Dermis microvascular lymphatic vessel endothelial cell (primary cell): ENCODE measurements at places on chromosomes 16 and 17.

DNA sequence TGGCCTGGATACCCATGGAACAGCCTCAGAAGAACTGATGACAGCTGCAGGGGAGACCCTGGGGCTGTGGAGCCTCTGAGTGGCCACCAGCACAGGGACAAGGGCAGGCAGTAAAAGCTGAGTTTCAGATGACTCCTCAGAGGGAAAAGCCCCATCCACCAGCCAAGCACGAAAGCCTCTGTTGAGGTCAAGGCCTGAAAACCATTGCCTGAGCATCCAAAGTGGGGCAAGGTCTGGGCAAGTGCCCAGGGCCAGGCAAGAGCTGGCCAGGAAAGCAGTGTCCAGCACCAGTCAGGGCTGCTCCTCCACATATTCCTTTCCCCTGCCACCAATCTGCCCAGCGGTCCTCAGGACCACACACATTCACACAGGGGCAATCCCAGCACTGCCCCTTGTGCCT, 16.4 kb downstream of the ATP6V0D1 start:
- DNase-seq = no peak

GRCh38 chr17:8068736-8069586, 18.6 kb downstream of the ALOX12B start:
- DNase-seq = no peak

DNA sequence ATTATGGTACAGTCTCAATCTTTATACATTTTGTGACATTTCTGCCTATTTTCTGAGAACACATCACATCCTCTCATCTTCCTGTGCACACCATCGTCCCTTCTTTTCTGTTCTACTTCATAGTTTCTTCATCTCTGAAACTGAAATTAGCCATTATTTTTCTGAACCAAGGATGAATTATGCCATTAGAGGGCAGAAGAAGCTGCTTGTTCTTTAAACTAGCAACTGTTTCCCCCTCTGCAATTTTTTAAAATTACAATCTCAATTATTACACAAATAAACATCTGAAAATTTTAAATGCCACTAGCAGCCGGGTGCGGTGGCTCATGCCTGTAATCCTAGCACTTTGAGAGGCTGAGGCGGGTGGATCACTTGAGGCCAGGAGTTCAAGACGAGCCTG, 41.3 kb downstream of the RBBP6 start:
- peak; percentile 45 for DNase-seq

DNA sequence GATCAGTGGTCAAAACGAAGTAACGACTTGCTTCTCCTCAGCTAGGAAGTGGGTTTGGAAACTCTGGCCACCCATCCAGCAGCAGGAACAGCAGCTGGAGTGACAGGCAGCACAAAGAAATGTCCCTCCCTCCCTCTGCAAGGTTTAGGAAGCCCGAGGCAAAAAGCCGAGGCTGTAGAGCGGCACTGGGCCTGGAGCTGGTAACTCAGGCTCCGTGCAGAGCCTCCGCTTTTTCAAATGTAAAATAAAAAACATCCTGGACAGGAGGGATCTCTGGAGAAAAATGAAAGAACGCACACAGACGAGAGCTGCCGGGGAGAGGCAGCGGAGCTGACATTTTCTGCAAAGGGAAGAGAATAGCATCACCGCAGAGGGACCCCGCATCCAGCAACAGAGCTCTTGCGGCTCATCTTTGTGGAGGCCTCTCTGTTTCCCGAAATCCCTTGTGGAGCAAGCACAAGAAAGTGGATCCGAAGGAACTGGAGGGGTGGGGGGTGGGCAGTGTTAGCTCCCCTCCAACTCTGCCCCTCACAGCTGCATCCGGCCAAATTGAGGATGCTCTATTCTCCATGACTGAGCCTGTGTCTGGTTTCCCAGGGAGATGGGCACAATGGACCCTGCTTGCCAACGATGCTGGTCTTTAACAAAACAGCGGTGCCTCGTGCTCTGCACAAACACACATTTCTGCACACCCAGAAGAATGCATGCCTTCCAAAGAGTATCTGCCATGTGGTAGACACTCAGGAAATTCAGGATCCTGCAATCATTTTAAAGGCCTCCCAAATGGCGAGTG, 335.5 kb upstream of the ZFHX3 start:
- DNase-seq = no peak

- DNase-seq = no peak
Observed at GRCh38 chr17:40538019-40538935, 27.0 kb downstream of the CCR7 start.

GRCh38 chr16:82630688-82631087, 3.9 kb downstream of the CDH13 start:
- DNase-seq = peak; percentile 64

GRCh38 chr16:66925322-66925840, at the start of gene RRAD:
Gene RRAD, minus strand, starts transcription at chr16:66925535. Its CDS starts 356 bp downstream, at chr16:66925179.
- DNase-seq = peak; percentile 56

- peak; percentile 18 for DNase-seq
Observed at GRCh38 chr17:57187391-57187790, 68.9 kb upstream of the MSI2 start.

DNA sequence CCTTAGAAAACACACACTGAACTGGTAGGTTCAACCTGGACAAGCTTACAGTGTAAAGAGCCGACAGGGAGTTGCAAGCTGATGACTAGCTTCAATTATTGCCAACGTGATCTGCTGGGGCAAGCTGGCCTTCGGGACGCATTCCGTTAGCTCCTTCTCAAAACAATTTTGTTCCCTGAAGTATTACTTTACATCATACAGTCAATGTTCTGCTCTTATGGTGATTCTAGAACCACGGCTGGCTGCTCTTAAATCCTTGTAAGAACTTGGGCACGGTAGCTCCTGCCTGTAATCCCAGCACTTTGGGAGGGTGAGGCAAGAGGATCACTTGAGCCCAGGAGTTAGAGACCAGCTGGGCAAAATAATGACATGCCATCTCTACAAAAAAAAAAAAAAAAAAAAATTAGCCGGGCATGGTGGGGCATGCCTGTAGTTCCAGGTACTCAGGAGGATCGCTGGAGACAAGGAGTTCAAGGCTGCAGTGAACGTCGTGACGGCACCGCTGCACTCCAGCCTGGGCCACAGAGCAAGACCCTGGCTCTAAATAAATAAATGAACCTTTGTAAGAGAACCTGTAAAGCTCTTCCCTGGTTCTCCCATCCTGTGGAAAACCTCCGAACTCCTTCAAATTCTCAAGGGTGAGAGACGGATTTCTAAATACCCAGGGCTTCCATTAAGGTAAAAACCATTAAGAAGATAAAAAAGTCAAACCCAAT, 2.0 kb downstream of the CDIP1 start:
- DNase-seq = no peak

- no peak for DNase-seq
Observed at GRCh38 chr17:83183145-83183948, 103.9 kb downstream of the METRNL start.

DNA sequence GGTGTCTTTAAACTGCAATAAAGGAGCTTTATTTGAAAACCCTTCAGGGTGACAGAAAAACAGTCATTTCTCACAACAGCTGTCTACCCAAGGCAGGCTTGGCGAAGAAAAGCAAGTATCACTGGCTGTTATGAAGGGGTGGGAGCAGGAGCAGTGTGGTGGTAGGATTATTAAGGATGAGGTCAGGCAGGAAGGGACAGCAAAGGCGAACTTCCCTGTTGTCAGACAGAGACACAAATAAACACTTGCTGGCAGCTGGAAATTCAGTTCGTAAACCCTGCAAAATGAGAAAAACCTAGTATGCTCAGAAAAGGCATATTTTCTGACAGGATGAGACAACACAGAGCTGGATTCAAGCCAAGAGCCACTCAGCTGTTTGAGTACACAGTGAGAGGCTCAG, 416.3 kb upstream of the CDH5 start:
- DNase-seq = no peak

DNA sequence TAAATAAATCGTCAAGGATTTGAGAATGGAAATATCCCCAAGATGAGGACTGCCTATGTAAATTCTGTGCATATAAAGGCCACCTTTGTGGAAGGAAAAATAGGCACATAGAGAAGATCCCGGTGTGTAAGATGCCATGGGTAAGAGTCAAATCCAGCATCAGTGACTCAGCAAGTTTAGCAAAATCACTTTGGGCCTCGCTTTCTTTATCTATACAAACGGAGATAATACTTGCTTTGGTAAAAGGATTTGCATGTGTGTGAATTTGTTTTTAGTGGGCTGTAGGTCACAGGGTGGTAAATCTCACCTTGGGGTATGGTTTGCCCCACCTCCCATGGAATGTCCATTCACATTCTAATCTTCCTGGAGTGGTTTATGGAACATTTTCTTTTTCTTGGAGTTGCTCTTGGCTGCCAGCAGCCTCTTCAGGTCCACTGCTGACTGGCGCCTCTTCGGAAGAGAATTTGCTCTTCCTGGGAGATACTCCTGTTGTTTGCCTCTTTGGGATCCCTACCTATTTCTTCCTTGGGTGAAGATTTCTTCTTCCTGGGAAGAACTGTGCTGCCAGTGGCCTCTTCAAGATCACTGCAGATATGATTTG, 587.6 kb downstream of the CDH11 start:
- no peak for DNase-seq

- no peak for DNase-seq
Observed at GRCh38 chr17:16948587-16949376, 23.1 kb downstream of the TNFRSF13B start.

DNA sequence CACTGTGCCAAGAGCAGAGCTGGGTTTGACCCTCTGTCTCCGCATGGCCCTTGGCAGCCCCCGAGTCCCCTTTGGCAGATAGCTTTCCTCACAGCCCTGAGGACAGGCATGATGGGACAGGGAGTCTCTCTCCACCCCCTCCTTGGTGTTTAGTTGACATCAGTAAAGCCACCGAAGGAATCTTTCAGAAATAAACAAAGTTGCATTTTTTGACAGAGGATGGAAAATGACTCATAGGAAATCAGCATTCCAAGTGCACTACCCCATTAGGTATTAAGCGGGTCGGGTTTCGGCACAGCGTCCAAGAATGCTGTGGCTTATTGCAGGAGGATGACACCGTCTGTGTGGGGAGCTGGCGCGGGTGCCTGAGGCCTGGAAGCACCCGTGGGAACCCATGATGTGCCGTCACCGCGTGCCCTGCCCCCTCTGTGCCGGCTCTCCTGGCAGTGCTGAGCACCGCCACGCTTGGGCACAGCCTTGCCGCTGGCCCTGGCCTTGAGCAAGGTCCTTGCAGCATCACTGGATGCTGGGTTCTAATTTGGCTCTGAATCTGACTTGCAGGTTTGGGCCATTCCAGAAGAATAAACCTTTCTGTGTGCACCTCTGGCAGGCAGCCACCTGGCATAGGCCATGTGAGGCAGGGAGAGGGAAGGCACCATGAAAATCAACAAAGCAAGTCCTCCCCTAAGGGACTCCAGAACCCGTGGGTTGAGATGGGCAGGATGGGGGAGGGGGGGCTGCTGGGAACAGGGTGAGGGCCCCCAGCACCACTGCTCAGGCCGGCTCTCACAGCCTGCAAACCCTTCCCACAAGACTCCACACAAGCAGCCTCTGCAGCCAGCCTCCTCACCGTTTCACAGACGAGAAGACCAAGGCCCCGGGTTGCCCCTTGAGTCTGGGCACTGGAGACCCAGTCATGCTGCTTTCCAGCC, 50.5 kb upstream of the ZNF469 start:
- DNase-seq = peak; percentile 95

DNA sequence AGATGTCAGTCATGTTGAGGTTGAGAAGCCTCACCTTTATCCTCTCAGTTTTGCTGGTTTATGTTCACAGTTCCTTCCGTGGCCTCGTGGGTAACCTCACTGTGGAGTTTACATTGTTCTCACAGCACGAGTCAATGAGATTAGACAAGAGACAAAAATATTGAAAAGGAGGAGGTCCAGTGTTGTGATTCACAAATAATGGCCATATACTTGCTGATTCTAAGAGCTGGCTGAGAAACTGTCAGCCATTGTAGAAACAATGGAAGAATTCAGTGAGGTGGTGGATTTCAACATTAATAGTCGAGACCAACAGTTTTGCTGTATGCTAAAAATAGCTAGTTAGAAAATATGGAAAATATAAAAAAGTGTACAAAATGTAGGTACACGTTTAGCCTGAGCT, 176.4 kb upstream of the WSCD1 start:
- no peak for DNase-seq

DNA sequence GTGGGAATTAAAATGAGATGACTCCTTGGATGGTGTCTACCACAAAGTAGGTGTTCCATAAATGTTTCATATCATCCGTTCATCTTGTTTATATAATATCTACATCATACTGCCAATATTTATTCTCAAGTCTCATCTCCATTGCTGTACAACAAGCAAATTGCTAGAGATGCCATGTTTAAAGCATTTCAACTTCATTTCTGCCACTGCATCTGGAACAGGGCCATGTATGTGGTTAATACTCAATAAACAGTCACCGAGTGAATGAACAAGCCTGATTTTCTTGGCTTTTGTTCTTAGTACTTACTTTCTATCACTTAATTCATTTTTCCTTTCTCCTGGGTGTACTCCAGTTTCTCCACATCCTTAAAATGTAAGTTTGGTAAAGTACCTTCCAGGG, 107.6 kb downstream of the KCNJ2 start:
- DNase-seq = no peak

DNA sequence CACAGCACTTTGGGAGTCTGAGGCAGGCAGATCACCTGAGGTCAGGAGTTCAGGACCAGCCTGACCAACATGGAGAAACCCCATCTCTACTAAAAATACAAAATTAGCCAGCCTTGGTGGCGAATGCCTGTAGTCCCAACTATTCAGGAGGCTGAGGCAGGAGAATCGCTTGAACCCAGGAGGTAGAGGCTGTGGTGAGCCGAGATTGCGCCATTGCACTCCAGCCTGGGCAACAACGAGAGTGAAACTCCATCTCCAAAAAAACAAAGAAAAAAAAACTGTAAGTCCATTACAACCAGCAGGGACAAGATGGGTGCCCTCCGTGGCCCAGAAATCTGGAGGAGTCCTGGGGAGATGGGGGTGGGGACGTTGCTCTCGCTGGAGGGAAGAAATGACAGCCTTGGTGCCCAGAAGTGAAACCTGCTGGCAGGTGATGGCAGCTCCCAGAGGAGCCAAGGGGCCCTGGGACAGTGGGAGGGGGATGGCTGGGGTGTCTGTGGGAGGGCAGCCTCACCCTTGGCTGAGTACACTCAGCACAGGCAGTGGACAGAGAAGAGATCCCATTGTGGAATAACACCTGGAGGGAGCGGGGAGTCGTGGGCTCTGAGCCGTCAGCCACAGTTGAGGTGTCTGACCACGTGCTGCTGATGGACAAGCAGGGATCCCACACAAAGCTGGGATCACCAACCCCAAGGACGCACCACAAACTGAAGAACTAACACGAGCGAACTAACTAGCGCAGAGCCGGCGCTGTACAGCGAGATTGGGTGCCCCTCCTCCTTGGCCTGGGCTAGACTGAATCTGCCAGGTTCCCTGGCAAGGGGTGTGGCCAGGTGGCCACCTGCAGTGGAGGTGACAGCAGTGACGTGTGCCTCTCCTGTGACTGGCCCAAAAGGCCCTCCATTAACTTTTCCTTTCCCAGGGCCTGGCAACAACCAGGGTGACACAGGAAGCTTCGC, 46.9 kb upstream of the BAHCC1 start:
- DNase-seq = no peak
